ENCODE measurements at places on chromosomes 7 and 10. TPM values are rescaled to one million over a fixed set of nuclear protein-coding genes. Genes with fewer than 3 reads are reported as not detected.

WASHC2C gene
- 17.2 TPM for total RNA-seq

LBX1 gene
- total RNA-seq, result not detected

NPC1L1 gene
- 0.06 TPM for total RNA-seq

RNLS gene
- total RNA-seq, result 8.8 TPM

GSTO2 gene
- total RNA-seq, result 1.5 TPM

Data from A549 treated with AZD2906 at 1 μM for 4 hours (cell line).